ENCODE measurements at places on chromosomes 3 and 15.

DNA sequence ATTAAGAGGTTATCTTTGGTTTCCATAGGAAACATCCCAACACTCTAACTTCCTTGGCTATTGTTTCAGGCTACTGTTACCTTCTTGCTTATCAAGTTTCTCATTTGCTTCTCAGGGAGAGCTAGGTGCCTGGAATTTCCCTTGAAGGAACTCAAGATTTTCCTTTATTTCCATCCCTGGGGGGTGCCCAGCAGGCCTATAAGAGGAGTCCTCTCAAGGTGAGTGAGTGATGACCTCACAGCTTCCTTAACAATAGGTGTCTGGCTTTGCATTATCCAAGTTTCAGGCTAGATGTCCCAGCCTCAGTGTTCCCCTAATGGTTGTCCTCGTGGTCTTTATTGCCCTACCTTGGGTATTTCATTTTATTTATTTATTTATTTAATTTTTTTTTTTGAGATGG is 12.1 kb upstream of the CTSH start:
- no peak for DNase-seq

DNA sequence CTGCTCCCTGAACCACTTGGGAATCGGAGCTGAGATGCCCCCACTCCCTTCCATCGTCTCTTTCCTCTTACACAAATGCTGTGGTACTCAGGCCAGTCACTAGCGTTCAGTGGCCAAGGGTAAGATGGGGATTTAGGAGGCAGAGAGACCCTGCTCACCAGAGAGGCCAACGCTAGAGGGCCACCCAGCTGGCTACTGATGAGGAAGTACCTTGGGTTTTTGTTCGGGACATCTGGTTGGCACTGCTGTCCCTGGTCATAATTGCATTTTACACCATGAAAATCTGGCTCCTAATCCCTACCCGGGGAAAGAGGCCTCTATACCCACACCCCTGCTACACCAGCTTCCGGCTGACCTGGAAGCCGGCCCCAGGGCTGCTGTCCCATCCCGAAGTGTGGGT is 7.7 kb downstream of the MAP6D1 start:
- DNase-seq = no peak

DNA sequence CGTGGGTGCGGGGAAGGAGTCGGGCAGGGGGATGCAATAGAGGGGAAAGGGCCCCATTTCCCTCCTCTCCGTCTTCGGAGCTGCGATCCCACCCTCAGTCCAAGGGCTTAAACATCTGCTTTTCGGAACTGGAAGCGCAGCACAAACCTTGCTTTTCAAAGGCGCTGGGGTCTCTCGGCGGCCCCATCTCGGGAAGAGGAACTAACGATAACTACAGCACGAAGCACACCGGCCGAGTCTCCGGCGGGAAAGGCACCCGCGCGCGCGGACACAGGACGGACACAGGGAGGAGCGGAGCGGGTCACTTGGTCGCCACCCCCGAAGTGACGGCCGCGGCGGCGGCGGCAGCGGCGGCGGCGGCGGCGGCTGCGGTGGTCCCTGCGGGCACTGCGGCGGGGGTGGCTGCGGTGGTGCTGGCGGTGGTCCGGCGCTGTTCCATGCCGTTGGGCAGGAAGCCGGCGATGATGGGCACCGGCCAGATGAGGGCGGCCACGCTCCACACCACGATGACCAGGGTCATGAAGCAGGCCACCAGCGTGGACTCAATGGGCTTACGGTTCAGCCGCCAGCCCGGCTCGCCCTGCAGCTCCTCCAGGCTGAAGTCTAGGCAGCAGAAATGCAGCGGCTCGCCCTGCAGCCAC is 1.1 kb downstream of the TMEM158 start:
- DNase-seq = no peak

- no peak for DNase-seq
Measured at GRCh38 chr15:75647370-75648155, at the start of gene SNX33. SNX33 (plus strand) TSS chr15:75647912; CDS start chr15:75649103, 1,191 bp downstream.

- no peak for DNase-seq
Measured at GRCh38 chr15:81828135-81828534, 217.7 kb downstream of the MEX3B start.

DNA sequence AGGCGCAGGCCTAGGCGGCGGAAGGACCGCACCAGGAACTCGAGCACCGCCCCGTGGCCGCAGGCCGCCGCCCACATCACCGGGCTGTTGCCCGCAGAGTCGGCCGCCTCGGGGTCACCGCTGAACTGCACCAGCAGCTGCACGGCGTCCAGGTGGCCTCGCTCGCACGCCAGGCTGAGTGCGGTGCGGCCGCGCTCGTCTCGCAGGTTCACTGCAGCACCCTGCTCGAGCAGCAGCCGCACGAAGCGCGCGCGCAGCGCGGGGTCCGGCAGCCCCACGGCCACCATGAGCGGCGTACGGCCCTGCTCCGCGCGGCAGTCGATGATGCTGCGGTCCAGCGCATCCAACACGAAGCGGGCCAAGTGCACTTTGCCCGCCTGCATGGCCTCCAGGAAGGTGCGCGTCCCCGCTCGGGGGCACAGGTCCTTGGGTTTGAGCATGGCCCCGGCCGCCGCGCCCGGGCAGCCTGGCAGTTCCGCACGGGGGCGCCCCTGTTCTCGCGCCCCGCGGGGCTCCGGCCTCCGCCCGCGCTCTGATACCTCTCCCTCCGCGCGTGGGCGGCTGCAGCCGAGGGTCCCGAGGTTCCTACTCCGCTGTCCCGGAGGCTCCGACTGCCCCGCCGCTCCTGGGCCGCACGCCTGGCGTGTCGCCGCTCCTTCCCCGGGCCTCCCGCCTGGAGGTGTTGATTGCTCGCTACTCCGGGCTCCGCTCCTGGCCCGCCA is 556 bp downstream of the ANKRD63 start:
- DNase-seq = peak; percentile 48

DNA sequence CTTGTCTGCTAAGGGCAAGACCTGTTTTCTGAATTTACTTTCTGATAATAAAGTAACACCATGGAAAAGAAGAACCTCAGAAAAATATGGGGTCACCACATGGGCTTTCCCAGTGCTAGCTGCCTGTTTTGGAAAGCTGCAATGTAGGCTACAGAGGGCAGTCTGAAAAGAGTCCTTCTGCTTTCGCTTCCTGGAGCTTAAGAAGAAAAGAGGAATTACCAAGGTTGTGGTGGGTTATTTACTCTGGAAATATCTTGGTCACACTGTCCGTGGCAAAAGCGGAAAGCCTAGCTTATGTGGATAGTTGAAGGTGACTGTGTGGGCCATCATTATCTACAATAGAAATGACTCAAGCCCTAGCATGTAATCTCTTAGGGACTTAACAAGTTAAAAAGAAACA is 31.7 kb upstream of the IP6K2 start:
- no peak for DNase-seq

DNA sequence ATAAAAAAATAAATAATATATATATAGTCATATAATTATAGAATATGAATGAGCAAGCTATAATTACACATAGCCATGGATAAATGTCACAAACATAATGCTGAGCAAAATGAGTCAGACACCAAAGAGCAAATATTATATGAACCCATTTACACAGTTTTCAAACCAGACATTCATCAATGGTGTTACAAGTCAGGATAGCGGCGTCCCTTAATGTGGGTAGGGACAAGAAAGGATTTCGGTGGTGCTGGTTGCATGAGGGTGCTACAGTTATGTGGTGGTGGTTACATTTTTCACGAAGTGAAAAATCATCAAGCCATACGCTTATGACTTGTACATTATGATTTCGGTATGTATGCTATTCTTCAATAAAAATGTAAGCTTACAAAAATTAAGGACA is 100.5 kb downstream of the HMG20A start:
- DNase-seq = no peak

DNA sequence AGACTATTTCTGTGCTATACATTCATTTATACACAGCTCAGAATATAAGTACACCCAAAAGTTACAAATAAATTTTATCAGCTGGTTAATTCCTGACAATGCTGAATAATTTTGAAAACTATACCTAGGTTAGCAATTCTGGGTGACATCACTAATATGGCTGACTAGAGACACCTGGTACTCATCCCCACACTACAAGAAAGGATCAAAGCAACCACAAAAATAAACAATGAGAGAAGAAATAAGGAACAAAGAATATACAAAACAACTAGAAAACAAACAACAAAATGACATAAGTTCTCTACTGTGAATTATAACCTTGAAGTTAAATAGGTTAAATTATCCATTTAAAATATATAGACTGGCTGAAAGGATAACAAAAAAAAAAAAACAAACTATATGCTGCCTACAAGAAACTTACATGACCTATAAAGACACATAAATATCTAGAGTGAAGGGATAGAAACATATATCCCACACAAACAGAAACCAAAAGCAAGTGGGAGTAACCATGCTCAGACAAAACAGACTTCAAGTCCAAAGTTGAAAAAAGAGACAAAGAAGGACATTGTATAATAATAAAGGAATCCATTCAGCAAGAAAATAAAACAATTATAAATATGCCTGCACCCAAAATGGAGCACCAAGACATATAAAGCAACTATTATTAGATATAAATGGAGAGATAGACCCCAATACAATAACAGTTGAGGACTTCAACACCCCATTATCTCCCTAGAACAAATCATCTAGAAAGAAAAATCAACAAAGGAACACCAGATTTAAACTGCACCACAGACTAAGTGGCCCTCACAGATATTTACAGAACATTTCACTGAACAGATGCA is 57.8 kb downstream of the IMPG2 start:
- no peak for DNase-seq

DNA sequence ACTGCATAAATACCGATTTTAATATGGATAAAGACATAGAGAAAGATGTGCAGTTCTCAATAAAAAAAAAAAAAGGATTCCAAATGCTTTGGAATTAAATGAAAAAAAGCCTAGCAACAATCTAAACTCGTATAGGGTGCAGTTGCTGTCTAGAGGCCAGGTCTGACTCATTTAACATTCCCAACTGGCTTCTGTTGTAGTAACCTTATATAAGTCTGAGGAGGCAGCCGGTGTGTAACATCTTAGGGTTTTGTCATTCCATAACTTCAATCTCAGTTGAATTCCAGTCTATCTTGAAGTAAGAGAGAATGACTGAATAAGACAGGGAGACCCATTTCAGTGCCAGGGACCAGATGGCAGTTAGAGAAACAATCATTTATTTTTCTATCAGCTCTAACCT is 6.5 kb downstream of the PDCD10 start:
- DNase-seq = no peak

GRCh38 chr3:136070953-136071949 is 105.7 kb downstream of the PPP2R3A start:
- DNase-seq = no peak

GRCh38 chr3:141087076-141087777 is 36.1 kb downstream of the SPSB4 start:
- DNase-seq = no peak

DNA sequence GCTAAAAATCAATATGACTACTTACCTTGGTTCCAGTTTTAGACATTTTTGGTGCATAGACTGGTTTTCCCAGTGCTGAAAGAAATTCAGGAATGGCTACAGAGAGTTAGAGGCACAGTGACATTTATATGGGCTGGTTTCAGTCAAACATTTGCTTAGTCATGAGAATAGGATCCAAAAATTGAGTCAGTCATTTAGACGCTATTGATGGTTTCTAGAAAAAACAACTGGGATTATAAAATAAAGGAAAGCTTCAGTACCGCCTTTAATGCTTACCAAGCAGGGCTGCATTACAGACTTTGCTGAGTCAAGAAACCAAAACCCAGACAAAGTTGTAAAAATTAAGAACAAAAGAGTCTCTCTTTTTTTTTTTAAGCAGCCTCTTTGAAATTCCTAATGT is at the start of gene CRYGS:
Gene CRYGS (minus strand): TSS at position 100 of the 400 bp plus-strand sequence. CDS start 54 bp downstream, at position 46.
- DNase-seq = no peak

DNA sequence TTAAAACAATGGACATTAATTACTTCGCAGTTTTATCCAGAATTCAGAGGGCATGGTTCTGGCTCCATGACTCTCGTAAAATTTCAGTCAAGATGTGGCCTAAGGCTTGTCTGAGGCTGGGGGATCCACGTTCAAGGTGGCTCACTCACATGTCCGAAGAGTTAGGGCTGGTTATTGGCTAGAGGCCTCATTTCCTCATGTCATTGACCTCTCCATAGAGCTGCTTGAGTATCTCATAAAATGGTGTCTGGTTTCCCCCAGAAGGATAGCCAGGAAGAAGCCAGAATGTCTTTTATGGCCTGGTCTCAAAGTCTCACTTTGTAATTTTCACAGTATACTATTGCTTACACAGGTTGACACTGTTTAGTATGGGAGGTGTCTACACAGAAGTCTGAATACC is 67.3 kb upstream of the DCBLD2 start:
- no peak for DNase-seq

DNA sequence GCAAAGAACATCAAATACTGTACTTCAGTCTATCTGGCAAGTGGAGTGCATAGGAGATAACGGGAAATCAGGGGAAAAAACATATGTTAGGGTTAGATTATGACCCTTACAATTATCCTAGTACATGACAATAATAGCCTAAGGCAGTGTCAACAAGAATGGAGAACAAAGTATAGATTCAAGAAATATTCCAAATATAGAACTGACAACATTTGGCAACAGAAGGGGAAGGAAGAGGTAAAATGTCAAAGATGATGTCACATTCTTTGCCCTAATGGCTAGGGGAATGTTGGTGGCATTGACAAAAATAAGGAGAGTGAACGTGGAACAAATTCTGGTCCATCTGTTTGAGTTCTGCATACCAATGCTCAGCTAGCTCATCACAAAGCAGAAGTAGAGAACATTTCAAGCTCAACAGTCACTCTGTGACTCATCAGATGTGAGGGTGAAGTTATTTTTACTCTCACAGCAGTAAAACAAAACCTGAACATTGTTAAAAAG is 15.5 kb upstream of the ATP8B4 start:
- DNase-seq = peak; percentile 68

GRCh38 chr3:21901484-21901883 is 150.5 kb upstream of the ZNF385D start:
- DNase-seq = no peak

- DNase-seq = no peak
Measured at GRCh38 chr15:59923508-59923907, 80.6 kb upstream of the FOXB1 start.

DNA sequence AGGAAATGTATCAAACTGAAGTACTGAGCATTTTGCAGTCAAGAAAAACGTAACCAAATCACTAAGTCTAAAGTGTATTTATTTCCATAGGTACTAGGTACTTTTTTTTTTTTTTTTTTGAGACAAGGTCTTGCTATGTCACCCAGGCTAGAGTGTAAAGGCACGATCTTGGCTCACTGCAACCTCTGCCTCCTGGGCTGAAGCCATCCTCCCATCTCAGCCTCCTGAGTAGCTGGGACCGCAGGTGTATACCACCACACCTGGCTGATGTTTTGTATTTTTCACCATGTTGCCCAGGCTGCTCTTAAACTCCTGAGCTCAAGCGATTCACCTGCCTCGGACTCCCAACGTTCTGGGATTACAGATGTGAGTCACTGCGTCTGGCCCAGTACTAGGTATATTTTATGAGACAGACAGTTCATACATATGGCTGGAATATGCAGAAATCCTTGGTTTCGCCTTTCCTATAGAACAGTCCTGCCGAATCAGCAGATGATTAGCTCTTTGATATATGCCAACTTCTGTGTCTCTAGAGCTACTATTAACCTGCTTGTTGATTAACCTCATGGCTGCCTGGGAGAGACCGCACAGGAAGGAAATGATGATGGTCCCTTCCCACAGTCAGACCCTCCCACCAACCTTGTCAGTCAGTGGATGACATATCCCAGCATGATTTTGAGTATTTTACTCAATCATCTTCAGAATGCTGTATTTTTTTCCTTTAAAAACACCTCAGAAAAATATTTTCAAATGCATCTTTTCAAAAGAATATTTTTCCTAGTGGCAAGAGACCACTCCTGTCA is 32.3 kb downstream of the TMOD3 start:
- no peak for DNase-seq
